ENCODE measurements at places on chromosomes 7 and 10.

GRCh38 chr7:93375603-93376002, 143.4 kb downstream of the VPS50 start:
- no peak for DNase-seq

DNA sequence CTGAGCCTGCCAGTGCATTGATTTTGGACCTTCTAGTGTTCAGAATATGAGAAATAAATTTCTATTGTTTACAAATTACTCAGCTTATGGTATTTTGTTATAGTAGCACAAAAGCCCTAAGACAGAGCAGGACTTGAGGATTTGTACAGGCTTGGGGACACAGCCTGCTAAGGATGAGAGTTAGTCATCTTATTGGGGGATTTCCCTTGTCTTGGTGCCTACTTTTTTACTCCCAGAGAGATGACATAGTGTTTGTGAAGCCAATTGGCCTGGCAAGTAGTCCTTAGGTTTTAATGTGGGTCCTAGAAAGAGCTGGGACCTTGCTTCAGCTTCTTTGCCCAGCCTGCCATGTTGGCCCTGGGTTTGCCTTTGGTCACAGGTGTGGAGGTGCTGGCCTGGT, 364.0 kb downstream of the REEP3 start:
- DNase-seq, result no peak

DNA sequence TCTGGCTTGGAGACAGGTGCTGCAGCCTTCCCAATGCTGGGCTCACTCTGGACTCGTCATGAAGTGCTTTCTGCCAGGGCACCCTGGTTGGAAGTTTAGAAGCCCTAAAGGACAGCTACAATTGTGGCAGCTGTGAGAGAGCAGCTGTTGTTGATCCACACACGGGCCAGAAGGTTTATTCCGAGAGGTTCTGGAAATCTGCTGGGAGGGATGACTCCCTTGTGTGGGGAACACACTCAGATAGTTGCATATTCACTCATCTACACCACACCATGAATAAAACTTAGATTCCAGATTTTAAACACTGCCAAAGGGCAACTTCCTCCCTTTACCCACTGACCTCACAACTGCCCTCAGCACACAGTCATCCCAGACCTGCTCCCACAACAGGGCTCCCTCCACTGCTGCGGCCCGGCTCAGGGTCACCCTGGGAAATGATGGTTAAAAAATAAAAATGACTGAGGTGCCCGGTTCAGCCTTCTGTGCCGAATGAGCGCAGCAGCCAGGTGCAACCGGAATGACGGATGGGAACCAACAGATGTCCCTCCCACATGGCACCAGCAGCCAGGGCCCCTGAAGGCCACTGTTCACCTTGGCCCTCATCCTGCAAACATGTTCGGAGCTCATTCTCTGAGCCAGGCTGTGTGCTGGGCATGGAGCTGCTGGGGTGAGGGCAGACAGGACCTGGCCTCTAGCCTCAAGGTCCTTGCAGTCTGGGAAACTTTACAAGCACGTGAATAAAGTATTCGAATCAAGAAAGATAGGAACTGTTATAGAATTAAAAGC, 40.2 kb downstream of the ASB13 start:
- DNase-seq, result no peak

GRCh38 chr7:92625617-92626016, 35.4 kb upstream of the FAM133B start:
- no peak for DNase-seq

DNA sequence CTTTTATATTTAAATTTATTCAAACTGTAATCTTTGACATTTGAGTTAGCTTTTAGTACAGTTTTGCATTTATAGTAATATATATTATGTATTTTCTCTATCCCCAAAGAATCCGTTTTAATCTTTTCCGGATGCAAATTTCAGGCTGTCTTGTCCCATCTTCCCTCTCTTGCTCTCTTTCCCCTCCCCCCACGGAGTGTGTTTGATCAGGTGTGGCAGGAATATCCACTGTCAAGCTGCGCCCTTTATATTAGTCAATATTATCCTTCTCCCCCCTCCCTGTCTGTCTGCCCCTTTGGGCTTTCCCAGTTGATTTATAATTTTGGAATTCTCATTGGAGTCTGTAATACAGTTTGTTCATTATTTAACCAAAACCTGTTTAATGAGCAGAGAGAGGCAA, 19.0 kb downstream of the GBF1 start:
- DNase-seq, result no peak

GRCh38 chr7:3605222-3605621, 304.2 kb downstream of the SDK1 start:
- peak; percentile 47 for DNase-seq

DNA sequence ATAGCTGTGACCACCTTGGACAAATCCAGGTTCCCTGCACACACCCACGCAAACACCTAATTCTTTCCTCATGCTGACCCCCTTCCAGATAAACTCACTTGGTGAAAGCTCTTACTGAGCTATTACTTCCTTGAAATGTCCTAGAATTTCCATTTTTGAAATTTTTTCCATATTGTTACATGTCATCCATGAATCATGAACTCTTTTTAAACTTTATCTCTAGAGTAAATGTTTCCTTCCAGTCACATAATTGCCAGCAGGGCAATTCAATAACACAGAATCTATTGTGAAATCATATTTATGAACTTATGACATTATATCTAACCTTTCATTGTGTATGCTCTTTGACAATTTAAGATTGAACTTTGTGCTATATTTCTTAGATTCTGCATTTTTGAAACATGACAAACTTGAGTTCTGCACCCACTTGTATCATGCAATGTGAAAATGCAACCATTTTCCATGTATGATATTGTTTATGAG, 26.8 kb upstream of the FGL2 start:
- no peak for DNase-seq
